ENCODE measurements at places on chromosomes 4 and X.
A peak's percentile ranks its signal among the peaks of the same experiment; 100 is the strongest.

DNA sequence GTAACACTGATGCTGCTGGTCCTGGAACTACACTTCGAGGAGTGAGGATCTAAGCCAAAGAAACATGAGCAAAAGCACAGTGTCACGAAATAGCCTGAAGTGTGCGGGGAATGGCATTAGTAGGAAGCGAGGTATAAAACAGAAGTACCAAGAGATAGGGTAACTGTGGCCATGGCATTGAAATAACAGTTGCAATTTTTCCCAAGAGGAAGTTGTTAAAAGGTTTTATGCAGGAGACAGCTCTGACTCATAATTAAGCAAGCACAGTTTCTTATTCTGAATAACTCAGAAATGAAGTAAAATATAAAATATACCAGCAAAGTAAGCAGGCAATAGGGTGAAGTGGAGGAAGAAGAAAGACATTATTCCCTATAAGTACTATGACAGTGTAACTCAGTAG lies 90.3 kb upstream of the TMEM150C start:
- no peak for DNase-seq

- no peak for DNase-seq
Observed at GRCh38 chr4:41750121-41750625, 1.6 kb upstream of the PHOX2B start.

DNA sequence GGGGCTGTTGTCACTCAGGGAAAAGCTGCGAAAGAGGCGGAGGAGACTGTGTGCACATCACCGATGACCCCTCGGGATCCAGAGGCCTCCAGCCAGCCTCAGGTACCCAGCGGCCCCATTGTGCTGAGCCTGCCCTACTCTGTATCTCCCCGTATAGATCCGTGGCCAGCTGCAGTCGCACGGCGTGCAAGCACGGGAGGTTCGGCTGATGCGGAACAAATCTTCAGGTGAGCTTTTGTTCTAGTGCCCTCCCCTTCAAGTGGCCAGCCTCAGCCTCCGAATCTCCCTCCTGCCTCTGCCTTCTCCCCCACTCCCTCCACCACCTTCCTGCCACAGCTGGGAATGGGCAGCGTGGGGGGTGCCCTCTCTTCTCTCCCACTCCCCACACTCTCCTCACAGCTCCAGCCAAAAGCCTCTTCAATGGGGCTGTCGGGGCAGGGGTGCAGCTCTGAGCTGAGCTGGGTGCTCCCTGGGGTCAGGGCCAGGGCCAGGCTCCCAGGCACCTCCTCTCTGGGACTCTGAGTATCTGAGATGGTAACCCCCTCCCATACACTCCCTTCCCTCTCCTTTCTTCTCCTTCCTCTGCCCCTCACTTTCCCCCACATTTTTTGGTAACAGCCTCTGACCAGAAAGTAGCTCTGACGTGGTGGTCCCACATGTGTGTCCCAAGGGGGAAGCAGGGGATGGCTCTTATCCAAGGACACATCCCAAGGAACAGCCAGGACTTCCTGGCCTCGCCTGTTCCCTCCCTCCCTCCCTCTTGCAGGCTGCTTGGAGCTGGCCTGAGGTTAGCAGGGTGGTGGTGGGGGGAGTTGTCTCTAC lies 20.4 kb upstream of the UBA1 start:
- DNase-seq, result no peak

DNA sequence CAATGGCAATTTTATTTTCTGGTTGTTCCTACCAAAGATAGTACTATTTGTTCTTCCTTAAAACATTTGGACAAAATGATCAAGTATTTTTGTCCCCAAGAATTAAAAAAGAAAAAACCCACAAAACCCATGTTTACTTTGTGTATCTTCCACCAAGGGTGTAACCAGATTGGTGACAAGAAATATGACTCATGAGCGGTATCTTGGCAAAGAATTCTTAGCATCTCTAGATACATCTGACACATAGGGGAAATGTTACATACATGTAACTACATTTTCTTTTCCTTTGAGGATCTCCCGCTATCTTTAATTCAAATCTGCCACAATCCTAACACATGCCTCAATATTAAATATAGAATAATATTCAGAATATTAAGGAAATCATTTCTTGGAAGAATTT lies 78.7 kb downstream of the WDFY3 start:
- no peak for DNase-seq

DNA sequence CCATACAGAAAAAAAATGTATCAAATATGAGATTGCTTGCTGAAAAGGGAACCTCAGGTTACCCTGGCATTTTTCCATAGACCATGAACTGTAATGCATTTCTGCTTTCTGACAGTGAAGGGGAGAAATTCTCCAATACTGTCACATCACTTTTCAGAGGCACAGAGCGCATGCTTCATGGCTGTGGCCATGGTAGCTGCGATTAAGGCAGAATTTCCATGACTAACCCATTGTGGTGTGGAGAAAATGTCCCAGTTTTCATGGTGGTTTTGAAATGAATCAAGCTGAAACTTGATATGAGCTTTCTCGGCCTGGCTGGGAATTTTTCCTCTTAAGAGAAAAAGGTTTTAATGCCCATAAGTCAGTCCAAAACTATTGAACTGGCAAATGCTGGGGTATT lies 39.5 kb upstream of the MAP3K15 start:
- DNase-seq, result no peak

- DNase-seq, result no peak
Observed at GRCh38 chr4:75087865-75088264, 154.9 kb downstream of the PARM1 start.

- no peak for DNase-seq
Observed at GRCh38 chr4:121738780-121739535, 26.0 kb downstream of the SMIM43 start.

DNA sequence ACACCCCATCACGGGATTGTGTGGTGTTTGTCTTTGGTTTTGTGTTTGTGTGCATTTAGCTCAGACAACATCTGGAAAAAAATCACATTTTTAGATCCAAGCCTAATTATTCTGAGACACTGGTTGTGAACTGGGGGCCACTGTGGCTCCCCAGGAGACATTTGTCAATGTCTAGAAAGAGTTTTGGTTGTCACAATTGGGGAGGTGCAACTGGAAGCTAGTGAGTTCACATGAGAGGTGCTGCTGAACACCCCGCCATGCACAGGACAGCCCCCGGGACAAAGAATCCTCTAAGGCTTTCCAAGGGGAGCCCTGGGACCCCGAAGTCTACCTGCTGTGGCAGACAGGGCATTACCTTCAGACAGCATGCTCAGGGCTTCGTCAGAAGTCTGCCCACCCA lies 26.5 kb downstream of the GPR143 start:
- no peak for DNase-seq

GRCh38 chr4:4779054-4779453 lies 80.4 kb upstream of the MSX1 start:
- DNase-seq, result no peak

DNA sequence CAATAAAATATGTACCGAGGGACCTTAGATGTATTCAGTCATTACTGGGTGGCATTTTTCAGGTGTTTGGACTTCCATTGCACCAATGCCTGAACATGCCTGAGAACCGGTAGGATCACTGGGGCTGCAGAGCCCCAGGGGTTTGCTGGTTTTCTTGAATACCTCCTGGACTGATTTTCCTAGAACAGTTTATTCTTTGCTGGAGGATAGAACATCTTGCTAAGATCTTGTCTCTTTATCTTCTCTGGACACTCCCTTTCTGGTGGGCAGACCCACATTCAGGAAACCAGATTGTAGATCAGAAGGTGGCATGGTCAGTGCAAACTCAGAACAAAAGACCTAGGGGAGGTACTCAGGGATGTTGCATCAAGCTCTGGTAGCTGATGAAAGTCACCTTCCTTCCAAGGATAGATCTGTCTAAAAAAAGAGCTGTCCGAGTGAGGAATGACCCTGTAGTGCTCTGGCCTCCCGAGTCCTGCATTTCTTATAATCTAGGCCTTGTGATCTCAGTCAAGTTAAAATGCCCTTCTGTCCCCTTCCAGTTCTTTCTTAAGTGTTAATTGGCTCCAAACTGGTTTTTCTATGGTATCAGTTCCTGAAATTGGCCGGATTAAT lies 84.8 kb downstream of the CLDN34 start:
- DNase-seq, result no peak

GRCh38 chrX:108049649-108050048 lies 4.8 kb downstream of the VSIG1 start:
- DNase-seq, result no peak

- DNase-seq, result peak; percentile 58
Observed at GRCh38 chrX:153875391-153876111, 10.4 kb downstream of the L1CAM start.

DNA sequence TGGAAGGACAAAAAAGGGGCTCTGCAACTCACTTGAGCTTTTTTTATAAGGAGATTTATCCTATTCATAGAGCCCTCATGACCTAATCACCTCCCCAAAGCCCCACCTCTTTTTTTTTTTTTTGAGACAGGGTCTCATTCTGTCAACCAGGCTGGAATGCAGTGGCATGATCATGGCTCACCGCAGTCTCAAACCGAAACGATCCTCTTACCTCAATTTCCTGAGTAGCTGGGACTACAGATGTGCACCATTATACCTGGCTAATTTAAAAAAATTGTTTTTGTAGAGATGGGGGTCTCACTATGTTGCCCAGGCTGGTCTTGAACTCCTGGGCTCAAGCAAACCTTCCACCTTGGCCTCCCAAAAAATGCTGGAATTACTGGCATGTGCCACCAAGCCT lies 61.6 kb upstream of the PDGFRA start:
- no peak for DNase-seq

DNA sequence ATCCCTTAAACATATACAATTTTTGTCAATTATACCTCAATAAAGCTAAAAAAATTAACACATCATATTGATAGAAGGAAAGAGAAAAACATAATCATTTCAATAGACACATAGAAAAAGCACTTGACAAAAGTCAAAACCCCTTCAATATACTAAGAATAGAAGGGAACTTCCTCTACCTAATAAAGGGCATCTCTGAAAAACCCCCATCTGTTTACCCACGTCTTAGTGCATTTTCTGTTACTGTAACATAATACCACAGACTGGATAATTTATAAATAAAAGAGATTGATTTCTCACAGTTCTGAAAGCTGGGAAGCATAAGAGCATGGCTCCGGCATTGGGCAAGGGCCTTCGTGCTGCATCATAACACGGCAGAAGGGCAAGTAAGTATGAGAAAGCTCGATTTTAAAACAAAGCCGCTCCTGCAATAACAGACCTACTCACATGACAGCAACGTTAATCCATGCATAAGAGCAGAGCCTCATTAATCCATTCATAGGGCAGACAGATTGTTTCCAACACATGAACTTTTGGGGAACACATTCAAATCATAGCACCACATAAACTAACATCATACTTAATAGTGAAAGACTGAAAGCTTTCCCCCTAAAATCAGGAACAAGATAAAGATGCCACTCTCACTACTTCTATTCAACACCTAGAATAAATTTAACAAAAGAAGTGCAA lies 15.7 kb downstream of the STEEP1 start:
- DNase-seq, result no peak

GRCh38 chr4:139971111-139971510 lies 182.9 kb downstream of the MAML3 start:
- DNase-seq, result no peak

DNA sequence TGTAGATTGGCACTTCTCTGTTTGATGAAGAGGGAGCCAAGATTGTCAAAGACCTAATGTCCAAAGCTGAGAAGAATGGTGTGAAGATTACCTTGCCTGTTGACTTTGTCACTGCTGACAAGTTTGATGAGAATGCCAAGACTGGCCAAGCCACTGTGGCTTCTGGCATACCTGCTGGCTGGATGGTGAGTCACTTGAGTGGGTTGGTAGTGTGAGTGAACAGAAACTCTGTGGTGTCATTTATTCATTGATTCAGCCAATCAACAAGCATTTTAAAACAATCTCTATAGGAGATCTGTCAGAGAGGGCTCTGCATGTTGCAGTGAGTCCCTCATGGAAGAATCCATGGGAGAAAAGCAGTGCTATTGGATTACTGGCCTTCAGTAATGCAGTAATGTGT lies 16.3 kb downstream of the TAF9B start:
- DNase-seq, result no peak

DNA sequence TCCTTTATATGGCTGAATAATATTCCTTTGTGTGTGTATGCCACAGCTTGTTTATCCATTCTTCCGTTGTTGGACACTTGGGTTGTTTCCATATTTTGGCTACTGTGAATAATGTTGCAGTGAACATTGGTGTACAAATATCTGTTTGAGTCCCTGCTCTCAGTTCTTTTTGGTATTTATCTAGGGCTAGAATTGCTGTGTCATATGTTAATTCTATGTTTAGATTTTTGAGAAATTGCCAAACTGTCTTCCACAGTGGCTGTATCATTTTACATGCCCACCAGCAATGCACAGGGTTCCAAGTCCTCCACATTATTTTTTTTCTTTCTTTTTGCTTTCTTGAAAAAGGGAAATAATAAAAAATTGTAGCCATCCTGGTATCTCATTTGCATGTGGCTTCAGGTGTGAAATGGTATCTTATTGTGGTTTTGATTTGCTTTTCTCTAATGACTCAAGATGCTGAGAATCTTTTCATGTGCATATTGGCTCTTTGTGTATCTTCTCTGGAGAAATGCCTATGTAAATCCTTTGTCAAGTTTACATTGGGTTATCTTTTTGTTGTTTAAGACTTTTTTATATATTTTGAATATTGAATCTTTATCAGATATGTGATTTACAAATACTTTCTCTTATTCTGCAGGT lies 129.7 kb downstream of the RAPGEF2 start:
- no peak for DNase-seq
